ENCODE measurements at places on chromosomes 13 and 19.

DNA sequence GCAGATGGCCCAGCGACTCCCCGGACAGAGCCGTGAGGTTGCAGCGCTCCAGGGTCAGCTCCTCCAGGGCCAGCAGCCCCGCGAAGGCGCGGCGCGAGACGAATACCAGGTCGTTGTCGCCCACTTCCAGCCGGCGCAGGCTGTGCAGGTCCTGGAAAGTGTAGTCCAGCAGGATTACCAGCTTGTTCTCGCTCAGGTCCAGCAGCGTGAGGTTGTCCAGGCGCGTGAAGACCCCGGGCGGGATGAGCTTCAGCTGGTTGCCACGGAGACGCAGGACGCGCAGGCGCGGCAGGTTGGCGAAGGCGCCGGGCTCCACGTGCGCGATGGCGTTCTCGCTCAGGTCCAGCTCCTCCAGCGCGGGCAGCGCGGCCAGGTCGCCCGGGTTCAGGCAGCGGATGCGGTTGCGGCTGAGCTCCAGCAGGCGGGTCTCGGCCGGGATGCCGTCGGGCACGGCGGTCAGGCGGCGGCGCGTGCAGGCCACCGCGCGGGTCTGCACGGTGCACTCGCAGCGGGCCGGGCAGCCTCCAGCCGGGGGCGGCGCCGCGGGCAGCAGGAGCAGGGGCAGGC is 9.3 kb upstream of the PEAK3 start:
- DNase-seq = no peak

GRCh38 chr13:19155321-19155861 is 26.2 kb downstream of the TUBA3C start:
- DNase-seq = no peak

DNA sequence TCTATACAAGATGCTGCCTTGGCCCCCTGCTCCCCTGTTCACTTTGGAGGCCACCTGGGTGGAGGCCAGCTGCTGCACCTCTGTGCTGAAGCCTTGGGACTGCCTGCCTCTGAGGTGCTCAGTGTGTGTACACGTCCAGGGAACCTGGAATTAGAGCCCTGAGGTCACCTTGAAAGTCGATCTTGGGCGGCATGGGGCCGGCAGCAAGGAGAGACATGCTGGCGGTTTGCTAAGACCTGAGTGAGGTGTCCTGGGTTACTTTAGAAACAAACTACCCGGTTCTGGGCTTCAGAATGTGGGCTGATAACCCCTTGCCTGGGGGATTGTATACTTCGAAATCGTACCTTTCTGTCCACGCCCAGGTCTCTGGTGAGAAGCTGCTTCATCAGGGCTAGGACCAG is 25.5 kb downstream of the TSSK6 start:
- DNase-seq = no peak

GRCh38 chr13:94710881-94711560 is 1.3 kb downstream of the SOX21 start:
- DNase-seq = no peak

DNA sequence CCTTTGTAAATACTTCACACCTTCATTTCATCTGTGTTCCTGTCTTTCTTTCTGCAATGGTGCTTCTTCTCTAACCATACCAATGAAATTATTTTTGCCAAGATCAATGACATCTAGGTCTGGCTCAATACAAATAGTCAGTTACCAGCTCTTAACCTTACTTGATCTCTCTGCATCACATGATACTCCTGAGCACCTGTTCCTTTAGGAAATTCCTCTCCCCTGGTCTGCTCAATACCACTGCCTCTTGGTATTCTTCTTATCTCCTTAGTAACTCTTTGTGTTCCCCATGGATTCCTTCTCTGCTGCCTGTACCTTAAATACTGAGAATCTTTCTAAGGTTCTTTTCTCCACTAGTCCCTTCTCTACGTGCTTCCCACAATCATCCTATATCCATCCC is 25.9 kb downstream of the SOHLH2 start:
- no peak for DNase-seq

- DNase-seq = no peak
These were observed 551 bp downstream of the FZR1 start for GRCh38 chr19:3506384-3507340.

- DNase-seq = no peak
These were observed 630.9 kb upstream of the PCDH20 start for GRCh38 chr13:62046512-62046911.

Measured in stimulated activated CD8-positive, alpha-beta memory T cell treated with anti-CD3 and anti-CD28 coated beads, Interleukin-4, amount 100 ng/mL, for 4 hours (primary cell).